A549 treated with AZD2906 at 1 μM for 4 hours (cell line): ENCODE measurements at places on chromosomes 7 and 10. TPM values are rescaled to one million over a fixed set of nuclear protein-coding genes. Genes with fewer than 3 reads are reported as not detected.

Gene MUC12
- 12.5 to 23.4 TPM (median 19.2 TPM) in 5 replicates for total RNA-seq

Gene STARD3NL
- 50.0 to 64.3 TPM (median 52.8 TPM) in 5 replicates for total RNA-seq

Gene PLOD3
- 68.9 to 89.2 TPM (median 82.6 TPM) in 5 replicates for total RNA-seq

Gene H2BK1
- total RNA-seq, result not detected in 5 replicates

Gene REPIN1
- 69.8 to 83.9 TPM (median 81.6 TPM) in 5 replicates for total RNA-seq
